ENCODE measurements at places on chromosomes 16 and 17.

GRCh38 chr16:69114346-69114975 is 9.0 kb downstream of the HAS3 start:
- no peak for DNase-seq

- DNase-seq: no peak
Measured at GRCh38 chr16:1283996-1284616, 25.3 kb upstream of the UBE2I start.

DNA sequence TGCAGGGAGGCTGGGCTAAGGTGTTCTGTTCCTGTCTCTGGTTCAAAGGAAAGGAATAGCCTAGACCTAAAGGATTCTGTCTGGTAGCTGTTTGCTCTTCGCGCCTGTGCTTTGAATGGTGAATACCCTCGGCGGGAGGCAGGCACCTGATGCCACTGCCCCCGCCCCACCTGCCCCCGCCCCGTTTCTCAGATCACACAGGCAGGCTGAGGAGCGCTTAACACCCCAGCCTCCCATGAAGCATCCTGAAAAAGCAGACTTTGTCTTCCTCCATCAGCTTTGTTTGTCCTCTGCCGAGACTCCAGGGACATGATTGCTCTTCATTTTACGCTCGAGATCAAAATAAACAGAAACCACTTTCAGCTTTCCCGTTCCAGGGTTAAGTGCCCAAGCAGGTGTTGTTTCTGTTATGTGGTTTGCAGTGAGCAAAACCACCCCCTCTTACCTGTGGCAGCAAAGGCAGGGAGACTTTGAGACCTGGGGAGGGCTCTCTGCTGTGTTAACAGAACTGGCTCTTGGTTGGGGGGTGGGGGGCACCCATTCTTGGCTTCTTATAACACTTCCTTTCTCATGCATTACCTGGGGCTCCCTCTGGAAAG is 452.1 kb downstream of the WWOX start:
- no peak for DNase-seq

DNA sequence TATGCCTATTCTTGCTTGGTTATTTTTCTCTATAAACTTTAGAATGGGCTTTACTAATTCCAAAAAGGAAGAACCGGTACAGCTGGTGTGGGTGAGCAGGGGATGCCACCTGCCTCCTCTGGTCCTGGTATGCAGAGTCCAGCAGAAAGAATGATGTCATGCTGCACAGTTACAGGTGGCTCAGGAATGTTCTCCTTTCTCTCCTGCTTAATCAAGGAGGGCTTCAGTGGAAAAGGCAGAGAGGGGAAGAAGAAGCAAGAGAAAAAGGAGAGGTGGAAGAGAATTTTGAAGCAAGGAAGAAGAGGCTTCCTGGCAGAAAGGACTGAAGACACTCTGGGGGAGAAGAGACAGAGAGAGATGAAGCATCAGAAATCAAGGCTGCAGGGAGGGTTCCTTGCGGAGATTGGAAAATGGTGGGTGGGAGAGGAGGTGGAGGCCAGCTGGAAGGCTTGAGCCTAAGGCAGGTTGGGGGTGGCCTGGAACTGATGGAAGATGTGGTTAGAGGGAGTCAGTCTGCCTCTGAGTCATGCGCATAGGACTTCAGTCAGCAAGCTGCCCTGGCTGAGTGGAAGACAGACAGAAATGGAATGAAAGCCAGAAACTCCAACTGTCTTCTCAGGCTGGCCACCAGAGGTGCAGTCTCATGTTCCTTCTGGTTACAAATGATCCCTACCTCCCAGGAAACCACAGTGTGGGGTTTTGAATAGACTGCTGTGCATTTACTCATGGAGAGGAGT is 64.6 kb upstream of the CRHR1 start:
- DNase-seq: no peak

GRCh38 chr16:7849841-7850240 is 517.2 kb downstream of the RBFOX1 start:
- DNase-seq: no peak

DNA sequence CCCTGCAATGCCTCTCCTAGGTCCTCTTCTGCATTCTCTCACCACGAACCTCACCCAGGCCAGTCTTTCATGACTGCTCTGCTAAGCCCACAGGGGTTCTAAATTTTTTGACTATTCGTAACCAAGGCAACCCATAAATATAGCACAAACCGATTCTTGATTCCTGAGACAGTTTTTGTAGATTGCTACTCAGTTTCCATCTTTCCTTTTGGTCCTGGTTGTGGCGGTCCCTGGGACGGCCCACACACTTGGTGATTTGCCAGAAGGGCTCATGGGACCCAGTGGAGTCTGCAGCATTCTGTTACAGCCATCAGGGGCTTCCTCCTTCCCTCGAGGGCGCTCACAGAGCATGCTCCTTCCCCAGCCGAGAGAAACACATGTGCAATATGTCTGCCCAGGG is 23.4 kb upstream of the MGAT5B start:
- DNase-seq: no peak

- DNase-seq: no peak
Measured at GRCh38 chr16:54240271-54241129, 46.1 kb downstream of the IRX3 start.

Measured in activated naive CD4-positive, alpha-beta T cell treated with anti-CD3 and anti-CD28 coated beads, Interleukin-2, amount 10 ng/mL, durations not matched to agents 7 days and 5 days (primary cell).